CD4-positive, alpha-beta T cell treated with Interleukin-15 for 1 hour (primary cell): ENCODE measurements at places on chromosomes 2 and 18.
A peak's percentile ranks its signal among the peaks of the same experiment; 100 is the strongest.

- no peak for DNase-seq
Measured at GRCh38 chr2:17756668-17757067, 2.7 kb downstream of the GEN1 start.

GRCh38 chr2:239398521-239398921, 2.3 kb downstream of the HDAC4 start:
- DNase-seq = no peak

DNA sequence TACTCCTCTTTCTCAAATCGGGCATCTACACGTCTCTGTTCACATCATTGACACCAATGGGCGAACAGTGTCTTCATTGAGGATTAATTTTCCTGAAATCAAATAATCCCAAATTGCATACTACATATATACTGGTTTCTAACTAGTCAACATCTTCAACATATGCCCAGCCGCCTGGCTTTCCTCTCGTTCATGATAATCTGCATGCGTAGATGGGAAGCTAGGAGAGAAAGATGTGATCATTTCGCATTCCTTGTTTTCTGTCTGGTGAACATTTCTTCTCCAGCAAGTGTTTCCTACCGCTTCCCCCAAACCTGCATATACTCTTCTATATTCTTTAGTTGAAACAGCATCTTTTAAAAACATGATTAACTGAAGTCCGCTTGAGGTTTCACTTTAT, 7.4 kb downstream of the TWIST2 start:
- no peak for DNase-seq

DNA sequence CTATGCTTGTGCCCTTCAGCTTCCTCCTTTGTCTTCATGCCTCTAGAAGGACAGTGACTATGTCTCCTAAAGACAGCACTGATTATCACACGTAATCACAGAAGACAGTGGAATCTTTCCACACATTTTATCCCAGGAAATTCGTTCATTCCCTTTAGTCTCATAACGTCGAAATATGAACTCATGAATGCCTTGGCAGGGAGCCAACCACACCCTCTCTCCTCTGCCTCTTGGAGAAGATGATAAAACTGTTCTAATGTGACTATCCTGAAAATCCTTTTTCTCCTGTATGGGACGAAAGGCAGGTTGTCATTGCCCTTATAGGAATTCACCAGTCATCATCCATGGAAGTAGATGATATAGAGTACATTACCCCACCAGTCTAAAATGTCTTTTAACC, 726.6 kb upstream of the FANCL start:
- no peak for DNase-seq

GRCh38 chr2:71898851-71899681, 248.6 kb downstream of the CYP26B1 start:
- no peak for DNase-seq

DNA sequence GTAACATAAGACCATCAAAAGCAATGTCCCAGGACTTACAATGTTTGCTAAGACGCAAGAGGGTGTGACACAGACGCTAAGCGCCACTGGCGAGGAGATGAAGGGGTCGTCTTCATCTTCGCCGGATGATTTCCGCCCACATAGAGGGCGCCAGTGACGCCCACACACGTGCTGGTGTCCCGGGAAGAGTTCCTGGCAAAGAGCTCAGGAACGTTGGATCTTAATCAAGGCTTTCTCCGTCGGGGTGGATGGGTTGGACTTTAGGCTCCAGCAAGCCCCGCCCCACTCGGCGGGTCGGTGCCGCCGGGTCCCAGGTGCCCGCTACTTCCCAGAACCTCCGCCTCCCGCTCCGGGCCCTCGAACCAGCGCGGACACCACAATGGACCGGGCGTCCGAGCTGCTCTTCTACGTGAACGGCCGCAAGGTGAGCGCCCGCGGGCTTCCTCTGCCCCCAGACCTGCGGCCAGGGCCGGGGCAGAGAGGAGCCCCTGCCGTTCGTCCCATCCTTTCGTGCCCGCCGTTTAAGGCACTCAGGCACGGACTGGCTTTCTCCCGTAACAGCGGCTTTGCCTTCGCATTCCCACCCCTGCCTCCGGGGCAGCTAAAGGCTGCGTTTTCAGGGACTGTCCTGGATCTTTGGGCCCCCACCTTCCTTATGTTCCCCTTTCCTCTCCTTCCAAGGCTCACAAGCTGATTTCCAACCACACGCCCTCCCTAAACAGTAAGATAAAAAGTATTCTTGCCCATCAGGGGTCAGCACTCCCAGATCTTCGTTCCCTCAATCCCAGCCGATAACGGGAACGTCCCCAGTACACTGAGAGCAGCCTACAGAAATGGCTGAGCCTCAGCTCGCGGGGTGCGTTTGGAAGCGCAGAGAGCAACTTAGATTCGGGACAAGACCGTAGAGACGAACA, at the start of gene AOX1:
Gene AOX1, plus strand, starts transcription at position 285 of the 914 bp plus-strand sequence. Its CDS starts 95 bp downstream, at position 380.
- DNase-seq = no peak

GRCh38 chr2:209511637-209512036, 87.8 kb downstream of the MAP2 start:
- no peak for DNase-seq

DNA sequence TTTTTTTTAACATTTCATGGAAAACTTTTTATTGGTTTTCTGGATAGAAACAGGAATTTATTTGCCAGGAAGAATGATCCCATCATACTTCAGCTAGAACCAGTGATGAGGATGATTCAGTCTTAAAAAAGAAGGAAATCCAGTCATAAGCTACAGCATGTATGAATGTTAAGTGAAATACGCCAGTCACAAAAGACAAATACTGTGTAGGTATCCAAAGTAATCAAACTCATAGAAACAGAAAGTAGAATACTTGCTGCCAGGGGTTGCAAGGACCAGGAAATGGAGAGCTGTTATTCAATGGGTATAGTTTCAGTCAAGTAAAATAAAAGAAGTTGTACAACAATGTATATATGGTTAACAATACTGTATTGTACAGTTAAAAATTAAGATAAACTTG, 21.3 kb downstream of the PSME4 start:
- DNase-seq = no peak

- no peak for DNase-seq
Measured at GRCh38 chr2:178882666-178883440, 75.6 kb upstream of the TTN start.

DNA sequence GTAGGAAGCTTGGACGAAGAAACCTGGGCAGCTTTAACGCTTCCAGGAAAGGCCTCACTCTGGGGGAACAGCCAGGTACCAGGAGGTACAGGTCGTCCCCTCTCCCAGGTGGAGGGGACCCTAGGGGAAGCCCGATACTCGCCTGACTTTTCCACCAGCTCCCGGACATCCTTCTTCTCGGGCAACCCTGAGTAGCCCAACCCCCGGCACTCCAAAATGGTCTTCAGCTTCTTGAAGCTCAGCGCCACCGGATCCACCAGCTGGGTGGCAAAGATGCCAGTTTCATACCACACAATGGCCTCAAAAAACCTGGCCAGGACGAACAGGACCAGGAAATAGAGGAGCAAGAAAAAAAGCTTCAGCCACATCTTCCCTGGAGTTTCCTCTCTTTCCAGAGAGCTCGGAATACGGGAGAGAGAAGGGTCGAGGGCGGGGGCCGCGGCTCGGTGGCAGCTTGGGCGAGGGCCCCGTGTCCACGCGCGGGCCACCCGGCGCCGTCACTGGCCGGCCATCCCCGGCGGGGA, 1.1 kb downstream of the RNF103 start:
- DNase-seq = peak; percentile 25

DNA sequence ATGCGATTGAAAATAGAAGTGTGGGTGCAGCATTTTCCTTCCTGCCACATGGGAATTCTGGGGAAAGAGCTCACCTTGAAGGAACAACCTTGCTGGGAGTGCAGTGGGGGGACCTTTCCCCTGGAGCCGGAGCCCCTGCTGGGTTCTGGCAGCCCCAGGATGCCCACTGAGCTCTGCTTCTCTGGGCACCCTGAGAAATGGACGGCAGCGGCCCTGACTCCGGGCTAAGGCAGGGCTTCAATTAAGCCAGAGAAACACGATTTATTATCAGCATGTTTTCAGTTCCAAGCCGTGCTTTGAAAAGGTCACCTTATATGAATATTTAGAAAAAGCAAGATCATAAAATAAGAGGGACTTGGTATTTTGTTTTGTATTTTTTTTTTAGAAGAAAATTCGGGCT, 68.5 kb downstream of the KLHL29 start:
- DNase-seq = no peak

DNA sequence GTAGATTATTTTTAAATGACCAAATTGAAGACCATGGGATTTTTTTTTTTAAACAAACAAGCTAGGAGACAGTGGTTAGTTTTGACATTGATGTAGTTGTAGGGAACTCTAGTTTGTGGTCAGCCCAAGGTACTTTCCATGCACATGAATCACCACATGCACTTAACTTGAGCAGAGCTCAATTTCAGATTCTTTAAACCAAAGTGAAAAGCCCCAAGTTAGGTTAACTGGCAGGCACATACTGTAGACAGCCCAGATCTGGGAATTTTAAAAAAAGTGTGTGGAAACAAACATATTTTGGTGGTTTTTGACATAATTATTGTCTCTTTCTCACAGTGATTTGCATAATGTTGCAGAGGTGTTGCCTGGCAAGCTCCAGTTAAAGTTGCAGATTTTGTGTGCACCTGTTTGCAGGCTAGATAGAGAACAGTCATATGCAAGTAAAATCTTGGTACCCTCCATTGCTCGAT, 88.4 kb downstream of the BCL2L11 start:
- no peak for DNase-seq

DNA sequence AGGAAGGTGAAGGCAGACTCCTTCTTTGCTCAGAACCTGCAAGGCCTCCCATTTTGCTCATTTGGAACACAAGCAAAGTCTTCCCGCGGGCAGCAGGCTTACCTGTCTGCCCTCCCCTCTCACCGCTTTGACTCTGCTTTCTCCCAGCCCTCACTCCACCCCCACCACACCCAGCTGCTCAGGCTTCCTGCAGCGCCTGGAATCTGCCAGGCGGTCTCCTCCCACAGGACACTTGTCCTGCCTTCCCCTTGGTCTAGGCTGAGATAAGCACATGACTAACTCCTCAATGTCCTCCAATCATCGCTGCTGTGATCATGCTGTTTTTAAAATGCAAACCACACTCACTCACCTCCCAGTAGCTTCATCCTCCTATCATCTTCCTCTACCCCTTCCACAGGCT, 430.0 kb downstream of the ZNF516 start:
- DNase-seq = no peak

DNA sequence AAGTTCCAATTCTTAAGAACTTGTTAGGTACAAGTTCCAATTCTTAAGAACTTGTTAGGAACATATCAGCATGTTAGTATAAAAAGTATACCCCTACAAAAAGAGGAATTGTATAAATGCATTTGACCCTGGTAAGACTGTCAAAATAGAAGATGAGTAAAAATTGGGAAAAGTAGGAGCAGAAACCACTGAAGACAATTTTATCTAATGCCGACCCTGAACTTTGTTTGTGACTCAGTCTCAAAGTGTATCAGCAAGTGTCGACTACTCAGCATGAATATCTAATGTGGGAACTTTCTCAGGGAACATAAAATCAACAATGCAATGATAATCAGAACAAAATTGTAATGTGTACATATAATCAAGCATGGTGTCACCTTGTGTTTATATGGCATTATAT, 583 bp upstream of the CD226 start:
- DNase-seq = no peak

GRCh38 chr2:28588292-28588670, 92.4 kb downstream of the PLB1 start:
- no peak for DNase-seq
